ENCODE measurements at places on chromosomes 1 and 21.

- DNase-seq = peak; percentile 72
These were observed 9.8 kb downstream of the PHC2 start for GRCh38 chr1:33420870-33421775.

DNA sequence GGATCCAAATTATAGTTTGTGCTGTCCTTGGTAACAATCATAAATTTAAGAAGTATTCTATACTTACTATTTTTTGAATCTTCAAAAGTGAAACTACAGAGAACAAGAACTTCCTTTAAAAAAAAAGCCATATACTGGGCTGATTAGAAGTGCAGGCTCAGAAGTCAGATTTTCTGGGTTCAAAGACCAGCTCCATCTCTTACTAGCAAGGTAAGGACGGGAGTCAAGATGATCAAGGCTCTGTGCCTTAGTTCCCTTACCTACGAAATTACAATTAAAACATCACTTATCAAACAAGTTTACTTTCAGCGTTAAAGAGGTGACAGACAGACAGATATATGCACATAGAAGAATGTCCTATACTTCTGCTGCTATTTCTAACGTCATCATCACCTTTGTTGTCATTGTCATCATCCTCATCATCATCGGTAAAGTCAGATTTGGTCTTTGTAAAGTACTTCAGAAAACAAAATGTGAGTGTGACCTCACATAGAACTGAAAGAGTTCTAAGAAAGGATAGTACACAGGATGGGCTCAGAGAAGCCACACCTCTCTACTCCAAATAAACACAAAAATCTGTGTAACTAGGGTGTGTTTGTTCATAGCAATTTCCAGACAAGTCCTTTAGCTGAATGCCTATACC is 178.7 kb downstream of the VAV3 start:
- no peak for DNase-seq

DNA sequence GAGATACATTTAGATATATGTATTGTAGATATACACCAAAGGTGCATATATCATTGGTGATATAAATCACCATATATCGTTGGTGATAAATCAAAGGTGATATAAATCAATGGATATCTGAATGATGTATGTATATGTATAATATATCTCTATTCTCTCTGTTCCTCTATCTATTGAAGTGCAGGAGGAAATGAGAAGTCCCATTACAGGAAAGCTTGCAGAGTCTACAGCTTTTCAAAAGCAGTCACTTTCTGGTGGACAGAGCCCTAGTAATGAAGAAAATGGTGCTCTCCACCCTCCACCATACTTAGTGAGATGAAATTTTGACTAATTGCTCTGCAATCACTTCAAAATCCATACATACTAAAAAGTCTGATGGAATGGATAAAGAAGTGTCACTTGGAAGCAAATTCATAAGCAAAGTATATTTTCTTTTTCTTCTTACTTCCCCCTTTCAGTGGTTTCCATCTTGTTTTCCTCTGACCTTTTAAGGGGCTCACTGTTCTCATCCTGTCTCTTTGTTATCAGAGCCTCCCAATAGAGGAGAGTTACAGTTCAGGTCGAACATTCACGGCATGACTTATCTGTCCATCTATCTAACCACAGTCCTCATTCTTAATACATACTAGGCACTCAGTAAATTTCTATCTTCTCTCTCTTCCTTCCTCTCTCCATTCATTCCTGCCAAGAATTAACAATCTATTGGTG is 227.2 kb downstream of the KCNJ6 start:
- no peak for DNase-seq

DNA sequence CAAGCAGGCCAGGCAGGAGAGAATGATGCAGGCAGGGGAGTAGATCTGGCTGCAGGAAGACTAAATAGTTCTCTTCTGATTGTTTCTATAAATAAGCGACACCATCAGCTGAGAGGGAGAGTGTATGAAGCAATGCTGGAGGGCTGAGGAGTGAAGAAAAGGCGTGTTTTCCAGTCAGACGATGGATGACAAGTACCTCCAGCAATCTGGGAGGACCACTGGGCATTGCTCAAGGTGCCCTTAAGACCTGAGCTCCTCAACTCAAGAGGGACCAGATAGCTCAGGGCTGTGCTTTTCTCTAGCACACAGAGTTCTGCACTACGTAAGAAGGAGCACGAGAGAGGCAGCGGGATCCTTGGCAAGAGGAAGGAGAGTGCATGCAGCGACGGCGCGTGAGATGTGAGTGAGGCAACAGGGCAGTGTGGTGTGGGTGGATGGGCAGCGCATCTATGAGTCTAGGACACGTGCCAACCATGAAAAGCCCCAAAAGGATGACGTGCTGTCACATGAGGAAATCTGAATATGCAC is 36.0 kb downstream of the PABPC4 start:
- peak; percentile 23 for DNase-seq

GRCh38 chr1:23889074-23889473 is 21.0 kb upstream of the FUCA1 start:
- no peak for DNase-seq

DNA sequence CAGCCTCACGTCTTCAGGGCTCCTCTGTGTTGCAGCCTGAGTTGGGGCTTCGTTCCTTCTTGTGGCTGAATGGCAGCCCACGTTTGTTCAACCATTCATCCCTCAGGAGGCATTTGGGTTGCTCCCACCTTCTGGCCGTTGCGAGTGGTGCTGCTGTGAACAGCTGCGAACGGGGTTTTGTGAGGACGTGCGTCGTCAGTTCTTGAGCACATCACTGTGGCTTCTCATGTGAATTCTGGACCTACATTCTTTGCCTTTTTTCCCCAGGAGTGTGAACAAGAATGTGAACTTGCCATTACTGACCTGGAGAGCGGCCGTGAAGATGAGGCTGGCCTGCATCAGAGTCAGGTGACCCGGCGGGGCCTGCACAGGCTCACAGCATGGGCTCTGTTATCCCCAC is 21.9 kb downstream of the PCNT start:
- no peak for DNase-seq

GRCh38 chr21:26837539-26837938 is 7.7 kb downstream of the ADAMTS1 start:
- DNase-seq = peak; percentile 23

DNA sequence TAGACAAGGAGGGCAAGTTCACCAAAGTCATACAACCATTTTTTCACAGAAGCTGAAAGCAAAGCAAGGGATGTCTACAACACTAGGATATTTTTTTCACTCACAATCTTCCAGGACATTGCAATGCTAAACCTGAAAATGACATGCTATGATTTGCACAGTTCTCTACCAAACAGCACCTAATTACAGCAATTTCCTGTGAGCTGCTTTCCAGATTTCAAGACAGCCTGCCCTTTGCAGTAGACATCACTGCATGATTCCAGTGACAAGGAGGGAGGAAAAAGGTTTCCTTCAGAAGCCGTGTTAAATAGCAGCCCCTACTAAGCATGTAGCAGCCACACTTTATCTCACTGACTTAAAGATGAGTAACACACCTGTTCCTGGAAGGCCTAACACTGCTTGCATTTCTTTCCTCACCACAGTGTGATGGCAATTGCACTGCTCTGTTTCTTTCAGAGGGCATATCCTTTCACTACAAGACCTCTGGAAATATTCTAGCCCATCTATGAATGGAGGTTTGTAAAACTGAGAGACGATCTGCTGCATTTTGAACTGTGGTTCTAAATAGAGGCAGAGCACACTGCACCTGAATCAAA is 97.1 kb downstream of the DUSP10 start:
- no peak for DNase-seq

DNA sequence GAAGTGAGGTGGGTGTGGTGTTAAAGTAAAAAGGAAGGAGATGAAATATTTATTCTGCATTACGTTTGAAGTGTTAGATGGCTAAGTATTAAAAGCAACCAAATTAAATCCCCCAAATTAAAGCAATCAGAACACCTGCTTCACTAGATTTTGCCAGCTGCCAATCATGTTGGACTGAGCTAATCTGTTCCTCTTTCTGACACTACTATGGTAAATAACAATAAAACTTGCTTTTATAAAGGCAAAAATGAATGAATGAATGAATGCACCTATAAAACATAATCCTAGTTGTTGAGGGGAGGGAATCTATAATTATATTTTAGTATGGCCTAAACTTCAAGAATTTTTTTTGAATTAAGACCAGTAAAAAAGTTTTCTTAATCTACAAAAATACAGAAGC is 51.0 kb downstream of the RAB3GAP2 start:
- no peak for DNase-seq

DNA sequence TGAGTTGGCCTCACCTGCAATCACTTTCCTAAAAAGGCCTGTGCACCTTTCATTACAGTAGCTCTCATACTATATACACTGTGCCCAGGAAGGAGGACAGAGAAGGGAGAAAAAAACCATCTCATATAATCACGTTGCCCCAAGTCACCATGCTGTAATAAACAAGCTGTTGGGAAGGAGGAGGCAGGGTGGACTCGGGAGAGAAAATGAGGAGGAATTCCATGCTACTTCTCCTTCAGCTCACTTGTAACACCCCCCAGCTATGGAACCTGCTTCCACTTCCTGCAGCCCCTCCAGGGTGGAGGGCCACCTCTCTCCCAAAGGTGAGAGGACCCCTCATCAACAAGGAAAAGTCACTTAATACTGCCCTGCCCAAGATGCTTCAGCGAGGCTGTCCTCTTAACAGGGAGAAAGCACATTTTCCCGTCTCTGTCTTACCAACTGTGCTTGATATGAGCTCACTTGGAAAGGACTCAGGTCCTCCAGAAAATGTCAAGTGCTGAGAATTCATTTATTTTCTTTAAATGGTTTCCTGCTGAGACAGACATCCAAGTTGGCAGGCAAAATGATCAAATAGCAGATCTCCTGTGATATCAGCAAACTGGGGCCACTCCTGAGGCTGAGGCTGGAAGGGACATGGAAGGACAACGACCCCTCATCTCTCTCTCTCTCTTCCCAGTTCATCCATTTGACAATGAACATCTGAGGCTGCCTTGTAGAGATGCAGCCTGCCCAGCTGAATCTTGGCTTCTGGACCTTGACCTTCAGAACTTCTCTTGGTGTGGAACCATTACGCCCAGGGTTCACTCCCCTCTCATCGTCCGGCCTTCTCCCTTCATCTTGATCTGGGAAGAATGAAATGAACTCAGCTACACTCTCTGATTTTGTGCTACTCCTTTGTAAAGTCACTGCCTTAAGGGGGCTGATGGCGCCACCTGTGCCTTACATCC is 54.0 kb downstream of the CAPN9 start:
- DNase-seq = no peak

DNA sequence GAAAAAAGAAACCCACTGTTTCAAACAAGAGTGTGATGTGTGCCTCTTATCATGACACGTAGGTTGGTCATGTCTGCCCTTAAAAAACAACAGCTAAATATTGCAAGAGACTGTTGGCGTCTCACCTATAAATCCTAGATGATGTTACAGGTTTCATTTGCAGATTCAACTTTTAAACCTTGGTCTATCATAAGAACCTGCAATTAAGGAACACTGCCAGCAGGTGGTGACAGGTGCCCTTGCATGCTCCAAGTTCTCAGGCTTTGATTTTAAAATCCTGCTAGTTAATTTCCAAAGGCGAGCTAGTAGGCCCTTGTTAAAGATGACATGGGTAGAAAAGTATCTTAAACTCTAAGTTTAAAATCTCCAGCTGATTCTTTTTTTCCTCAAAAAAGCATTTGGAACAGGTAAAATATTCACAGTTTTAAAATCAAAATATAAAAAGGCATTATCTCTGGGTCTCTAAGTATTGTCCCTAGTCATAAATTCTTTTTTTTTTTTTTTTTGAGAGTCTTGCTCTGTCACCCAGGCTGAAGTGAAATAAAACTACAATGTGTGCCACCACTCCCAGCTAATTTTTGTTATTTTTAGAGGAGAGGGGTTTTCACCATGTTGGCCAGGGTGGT is 39.1 kb downstream of the CLSTN1 start:
- peak; percentile 54 for DNase-seq

DNA sequence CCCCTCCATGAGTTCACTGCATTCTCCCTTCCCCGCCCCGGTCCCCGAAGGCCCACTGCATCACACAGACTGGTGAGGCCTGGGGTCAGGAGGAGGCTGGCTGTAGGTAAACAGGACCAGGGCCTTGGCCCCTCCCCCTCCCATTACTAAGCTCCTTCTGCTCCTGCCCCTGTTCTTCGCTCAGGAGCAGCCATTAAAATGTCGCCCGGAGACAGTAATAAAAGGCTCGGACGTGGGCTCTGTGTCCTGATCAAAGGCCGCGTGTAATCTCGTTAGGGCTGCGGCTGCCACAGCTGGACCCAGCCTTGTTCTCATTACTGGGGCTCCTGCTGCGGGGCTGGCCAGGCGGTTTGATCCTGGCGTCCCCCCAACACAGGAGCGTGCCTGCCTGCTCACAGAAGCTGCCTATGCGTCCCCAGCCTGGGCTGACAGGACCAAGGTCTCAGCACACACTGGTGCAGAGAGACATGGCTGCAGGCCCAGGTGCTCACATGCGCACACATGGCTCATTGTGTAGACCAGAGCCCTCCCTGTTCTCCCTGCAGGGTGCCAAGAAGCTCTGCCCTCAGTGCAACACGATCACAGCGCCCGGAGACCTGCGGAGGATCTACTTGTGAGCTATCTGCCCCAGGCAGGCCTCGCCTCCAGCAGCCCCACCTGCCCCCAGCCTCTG is 24.0 kb downstream of the TMEM53 start:
- DNase-seq = no peak

- DNase-seq = no peak
These were observed 871 bp upstream of the PSMA5 start for GRCh38 chr1:109427171-109427467.

DNA sequence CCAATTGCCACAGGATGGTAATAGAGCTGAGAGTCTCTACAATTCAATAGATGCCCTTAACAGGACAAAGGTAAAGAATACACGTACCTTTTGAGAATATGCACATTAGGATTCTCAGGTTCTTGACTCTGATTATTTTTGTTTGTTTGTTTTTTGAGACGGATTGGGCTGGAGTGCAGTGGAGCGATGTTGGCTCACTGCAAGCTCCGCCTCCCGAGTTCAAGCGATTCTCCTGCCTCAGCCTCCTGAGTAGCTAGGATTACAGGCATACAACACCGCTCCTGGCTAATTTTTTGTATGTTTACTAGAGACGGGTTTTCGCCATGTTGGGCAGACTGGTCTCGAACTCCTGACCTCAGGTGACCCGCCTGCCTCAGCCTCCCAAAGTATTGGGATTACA is 48.4 kb downstream of the TIAM1 start:
- no peak for DNase-seq

DNA sequence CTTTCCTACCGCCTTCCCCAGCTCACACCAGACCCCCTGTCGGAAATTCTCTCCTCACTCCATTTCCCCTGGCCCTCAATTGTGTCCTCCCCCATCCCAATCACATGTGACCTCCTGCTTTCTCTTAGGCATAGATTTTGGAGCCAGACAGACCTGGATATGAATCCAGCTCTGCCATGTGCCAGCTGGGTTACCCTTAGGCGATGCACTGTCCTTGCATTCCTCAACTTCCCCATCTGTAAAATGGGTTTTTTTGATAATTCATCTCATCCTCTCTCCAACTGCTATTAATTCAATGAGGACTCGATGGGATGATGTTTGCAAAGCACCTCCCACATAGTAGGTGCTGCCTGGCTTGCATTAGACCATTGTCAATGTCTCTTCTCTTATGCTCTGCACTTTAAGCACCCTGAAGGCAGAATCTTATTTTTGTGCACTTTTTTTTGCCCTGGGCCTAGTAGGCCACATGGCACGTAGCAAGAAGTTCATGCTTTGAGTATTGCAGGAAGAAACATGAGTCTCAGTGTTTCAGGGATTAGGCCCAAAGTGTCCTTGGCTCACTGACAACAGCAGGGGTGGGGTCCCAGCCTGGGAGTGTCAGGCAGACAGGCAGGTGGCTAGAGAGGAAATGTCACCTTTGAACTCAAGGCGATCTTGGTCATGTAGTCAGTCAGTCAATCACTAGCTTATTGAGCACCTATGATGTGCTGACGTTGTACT is 47.6 kb downstream of the TAS1R2 start:
- no peak for DNase-seq

- peak; percentile 40 for DNase-seq
These were observed 576 bp downstream of the ZFP69 start for GRCh38 chr1:40477678-40478053.

Measured in EL (cell line).